ENCODE measurements at places on chromosomes 7 and 10. TPM values are rescaled to one million over a fixed set of nuclear protein-coding genes. Genes with fewer than 3 reads are reported as not detected.

GRCh38 chr10:100364735-100365391, 17.8 kb downstream of the SCD start:
- no peak for DNase-seq

GRCh38 chr10:88886557-88886956, 6.5 kb downstream of the STAMBPL1 start:
- DNase-seq, result no peak

DNA sequence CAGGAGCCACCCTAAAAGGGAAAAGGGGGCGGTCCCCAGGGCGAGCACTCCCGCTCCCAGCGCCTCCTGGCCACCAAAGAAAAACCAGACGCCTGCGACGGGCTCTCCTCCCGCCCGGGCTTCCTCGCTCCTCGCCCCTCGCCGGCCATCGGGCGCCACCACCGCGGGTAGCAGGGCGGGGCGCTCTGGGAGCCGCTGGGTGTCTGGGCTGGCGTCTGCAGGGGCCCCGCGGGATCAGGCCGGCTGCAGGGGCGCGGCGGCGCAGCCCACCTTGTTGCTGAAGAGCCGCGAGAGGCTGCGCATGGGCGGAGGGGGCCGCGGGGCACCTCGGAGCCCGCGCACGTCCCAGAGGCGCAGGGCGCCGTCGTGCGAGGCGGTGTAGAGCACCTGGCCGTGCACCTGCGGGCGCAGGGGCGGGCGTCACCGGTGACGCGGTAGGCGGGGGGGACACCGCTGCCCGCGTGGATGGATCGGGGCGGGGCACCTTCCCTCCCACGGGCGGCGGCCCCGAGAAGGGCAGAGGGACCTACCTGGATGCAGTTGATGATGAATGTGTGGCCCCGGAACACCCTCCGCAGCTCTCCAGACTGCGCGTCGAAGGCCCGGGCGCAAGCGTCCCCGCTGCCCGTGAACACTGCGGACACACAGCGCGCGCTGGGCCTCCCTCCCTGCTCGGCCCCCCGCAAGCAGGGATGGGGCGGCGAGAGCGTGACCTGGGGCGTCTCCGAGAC, 28.3 kb downstream of the WDR86 start:
- peak; percentile 72 for DNase-seq

GRCh38 chr10:76915316-76915715, 722.3 kb downstream of the KCNMA1 start:
- no peak for DNase-seq

- no peak for DNase-seq
Observed at GRCh38 chr7:105224884-105225651, 163.7 kb downstream of the SRPK2 start.

CD36 gene
- 2.8 TPM for total RNA-seq

ZNF775 gene
- 5.9 TPM for total RNA-seq

DNA sequence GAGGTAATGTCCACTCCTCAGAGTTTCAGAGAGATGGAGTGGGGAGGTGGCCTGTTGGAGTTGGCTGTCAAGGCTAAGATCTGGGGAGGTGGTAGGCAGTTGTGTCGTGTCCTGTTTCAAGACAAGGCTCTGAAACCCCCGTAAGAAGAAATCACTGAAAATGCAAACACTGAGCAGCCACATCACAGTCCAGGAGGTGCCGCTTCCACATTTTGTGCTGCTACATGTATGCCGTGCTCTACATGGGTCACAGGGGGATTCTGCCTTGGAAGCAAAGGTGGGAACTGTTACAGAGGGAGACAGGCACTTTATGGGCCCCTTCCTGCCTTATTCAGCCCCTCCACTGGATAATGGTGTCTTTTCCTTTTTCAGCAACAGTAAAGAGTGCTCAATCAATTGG, 11.9 kb downstream of the WDR91 start:
- no peak for DNase-seq

- DNase-seq, result no peak
Observed at GRCh38 chr10:79342295-79342761, 4.9 kb upstream of the PPIF start.

MCM10 gene
- not detected for total RNA-seq

DNA sequence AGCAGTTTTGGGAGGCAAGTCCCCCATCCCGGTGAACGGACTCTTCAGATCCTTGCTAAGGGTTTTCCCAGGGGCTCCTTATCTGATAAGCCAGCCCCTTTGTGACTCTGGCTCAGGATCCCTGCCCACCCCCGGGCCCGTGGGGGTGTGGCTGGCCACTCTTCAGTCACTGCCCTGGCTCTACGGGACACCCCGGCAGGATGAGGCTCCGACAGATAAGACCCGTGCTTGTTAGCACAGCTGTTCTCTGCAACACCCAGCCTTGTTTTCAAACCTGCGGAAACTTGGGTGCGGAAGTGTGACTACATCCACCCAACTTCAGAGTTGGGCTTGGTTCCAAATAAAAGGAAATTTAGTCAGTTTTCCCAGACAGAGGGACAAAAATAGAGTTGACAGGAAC, 66.7 kb upstream of the PODXL start:
- no peak for DNase-seq

DNA sequence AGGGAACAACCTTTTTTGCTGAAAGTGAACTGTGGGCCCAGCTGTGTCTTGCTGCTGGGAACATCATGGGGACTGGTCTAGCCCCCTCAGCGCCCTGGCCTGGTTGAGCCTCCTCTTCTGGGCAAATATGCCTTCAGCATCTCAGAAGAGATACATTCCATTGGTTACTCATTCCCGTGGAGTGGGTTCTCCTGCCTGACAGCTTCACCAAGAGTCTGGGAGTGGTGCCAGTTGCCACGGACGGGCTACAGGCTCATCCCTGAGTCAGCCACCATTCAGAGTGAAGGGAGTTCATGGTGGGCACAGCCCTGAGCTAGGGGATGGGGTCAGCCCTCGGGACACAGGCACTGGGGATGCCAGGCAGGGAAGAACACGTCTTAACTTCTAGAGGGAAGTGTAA, 81.9 kb downstream of the RAMP3 start:
- no peak for DNase-seq

CPN1 gene
- not detected for total RNA-seq

GRCh38 chr7:138980563-138981291, 462 bp downstream of the KIAA1549 start:
- DNase-seq, result no peak

All from naive thymus-derived CD8-positive, alpha-beta T cell (primary cell).